ENCODE measurements at places on chromosomes 12 and 14. TPM values are rescaled to one million over a fixed set of nuclear protein-coding genes. Genes with fewer than 3 reads are reported as not detected.

Gene KRT73
- not detected for total RNA-seq

Gene EXOC5
- 61.4 TPM for total RNA-seq

Gene PTCSC3
- total RNA-seq = not detected

Gene FZD10
- total RNA-seq = 1.2 TPM

DNA sequence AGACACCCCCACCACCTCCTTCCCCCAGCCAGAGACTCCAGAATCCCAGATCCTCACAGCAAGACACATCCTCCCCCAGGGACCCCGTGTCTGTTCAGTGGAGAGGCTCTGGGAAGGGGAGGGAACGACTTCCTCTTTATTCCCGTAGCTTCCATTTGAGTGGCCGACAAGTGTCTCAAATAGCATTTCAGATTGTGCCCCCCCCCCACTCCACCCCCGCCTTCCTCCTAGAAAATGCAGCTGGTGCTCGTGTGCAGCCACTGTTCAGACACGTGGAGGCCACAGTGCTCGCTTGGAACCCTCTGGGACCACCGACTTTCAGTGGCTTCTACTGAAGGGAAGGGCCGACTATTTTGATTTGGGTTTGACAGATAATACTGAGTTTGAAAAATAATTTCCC is 14.3 kb downstream of the PPP2R5C start:
- no peak for DNase-seq

- no peak for DNase-seq
Observed at GRCh38 chr12:19613051-19613535, 173.8 kb downstream of the AEBP2 start.

DNA sequence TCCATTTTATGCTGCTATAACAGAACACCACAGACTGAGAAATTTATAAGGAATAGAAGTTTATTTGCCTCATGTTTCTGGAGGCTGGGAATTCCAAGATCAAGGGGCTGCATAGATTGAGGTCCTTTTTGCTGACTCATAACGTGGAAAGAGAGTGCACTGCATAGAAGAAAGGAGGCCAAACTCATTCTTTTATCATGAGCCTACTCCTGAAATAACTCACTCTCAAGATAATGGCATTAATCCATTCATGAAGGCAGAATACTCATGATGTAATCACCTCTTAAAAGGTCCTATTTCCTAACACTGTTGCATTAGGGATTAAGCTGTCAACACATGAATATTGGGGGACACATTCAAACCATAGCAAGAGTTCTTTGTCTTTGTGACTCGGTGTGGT is 60.0 kb upstream of the FBXO33 start:
- no peak for DNase-seq

DNA sequence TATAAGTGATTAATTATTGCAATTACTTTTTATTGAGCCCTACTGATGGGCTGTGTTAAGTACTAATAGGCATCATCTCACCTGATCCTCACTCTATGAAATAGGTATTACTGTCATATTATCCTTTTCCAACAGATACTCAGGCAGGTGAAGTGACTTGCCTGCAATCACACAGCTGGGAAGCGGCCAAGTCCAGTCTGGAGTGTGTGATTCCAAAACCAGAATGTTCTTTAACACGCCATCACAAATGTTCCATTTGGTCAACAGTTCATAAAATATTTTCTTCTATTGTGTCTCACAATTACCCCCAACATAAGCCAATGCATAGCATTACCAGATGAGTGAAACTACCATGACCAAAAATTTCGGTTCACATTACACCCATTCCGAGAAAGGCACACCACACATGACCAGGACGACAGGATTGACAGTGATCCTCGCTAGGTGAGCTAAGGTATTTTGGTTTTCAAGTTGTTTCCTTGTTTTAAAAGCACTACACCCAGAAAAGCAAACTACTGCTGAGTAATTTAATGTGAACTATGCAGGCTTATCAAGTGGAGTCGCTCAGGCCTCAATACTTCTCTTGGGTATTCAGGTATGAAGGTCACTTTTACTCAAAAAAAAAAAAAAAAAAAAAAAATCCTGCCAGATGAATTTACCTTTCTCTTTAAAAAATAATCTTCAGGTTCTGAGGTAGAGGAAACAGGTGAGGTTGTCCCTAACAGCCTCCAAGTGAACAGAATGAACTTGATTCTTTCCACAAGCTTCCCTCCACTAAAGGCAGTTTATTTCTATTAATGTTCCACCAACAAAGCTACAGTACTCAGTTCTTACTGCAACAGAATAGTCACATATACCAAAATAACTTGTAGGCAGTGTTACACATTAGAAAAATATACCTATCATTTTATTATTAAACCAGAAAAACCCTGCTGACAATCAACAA is 2.4 kb downstream of the VPS37B start:
- DNase-seq = no peak

DNA sequence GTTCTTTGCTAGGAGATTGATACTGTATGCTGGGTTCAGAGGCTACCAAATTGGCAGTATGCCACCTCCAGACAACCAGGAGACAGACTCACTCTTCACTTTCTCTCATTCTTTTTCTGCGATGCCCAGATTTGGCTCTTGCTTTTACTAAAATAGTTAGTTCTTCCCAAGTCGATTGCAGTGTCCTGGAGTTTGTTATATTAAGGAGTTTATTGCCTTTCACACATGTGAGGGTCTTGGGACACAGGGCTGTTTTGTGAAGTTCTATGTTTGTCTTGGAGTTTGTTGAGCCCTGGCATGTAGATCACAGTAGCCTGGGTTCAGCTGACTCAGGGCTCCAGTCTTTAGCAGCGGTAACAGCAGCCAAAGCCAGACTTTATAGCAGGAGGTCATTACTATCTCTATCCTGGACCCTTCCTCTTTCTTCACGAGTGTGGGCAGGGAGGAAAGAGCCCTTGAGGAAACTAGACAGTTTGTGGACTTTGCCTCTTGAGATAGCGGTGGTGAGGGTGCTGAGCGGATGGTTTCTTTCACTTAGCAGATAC is 1.6 kb downstream of the MLEC start:
- no peak for DNase-seq

DNA sequence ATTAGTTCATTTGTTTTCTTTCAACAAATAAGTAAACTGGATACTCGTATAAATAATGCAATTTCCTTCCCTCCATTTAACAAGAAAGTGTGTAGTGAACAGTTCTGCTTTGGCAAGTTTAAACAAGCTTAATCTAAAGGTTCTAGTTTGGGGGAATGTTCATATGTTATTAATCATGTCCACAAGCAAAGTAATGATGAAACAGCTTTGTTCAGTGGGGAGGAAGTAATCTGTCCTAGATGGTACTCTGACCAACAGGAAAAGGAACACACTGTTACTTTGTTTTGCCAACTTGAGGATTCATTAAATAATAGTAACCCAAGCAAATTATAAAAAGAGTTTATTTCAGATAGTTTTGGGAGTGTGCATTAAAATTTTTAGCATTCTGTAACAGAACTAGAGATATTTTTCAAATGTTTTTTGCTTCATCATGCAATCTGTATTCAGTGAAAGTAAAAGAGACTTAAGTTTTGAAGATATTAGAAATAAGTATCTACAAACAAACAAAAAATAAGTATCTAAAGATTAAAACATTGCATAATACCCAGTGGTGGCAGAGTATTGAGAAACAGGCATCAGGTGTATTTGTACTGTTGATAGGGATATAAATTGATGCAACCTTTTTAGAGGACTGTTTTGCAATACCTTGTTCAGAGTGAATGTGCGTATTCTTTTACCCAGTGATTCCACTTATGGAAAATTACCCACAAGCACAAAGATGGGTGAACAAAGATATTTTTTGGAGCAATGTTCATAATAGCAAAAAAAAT is 61.1 kb downstream of the RAB35 start:
- no peak for DNase-seq

DNA sequence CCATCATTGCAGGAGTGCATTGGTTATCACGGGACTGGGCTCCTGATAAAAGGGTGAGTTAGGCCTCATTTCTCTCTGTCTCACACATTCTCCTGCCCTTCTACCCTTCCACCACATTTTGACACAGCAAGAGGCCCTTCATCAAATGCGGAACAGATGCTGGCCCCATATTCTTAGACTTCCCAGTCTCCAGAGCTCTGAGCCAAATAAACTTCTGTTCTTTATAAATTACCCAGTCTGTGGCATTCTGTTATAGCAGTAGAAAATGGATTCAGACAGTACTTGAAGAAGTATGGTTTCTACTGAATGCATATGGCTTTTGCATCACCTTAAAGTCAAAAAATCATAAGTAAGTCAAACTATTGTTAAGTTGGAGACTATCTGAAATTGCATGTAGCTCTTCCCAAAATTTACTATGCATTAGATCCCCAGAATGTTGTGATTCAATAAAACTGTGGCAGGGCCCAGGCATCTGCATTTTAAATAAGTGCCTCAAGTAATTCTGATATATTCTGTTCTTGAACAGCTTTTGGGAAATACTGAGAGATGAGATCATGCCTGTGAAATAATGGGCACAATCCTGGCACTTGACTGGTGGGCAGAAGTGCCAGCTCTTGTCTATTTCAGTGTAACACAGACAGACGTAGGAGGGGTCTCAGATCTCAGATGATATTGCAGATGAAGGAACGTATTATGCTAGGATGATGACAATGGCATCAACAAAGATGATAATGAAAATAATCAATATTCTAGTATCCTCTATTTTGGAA is 68.2 kb downstream of the E2F7 start:
- DNase-seq = no peak

DNA sequence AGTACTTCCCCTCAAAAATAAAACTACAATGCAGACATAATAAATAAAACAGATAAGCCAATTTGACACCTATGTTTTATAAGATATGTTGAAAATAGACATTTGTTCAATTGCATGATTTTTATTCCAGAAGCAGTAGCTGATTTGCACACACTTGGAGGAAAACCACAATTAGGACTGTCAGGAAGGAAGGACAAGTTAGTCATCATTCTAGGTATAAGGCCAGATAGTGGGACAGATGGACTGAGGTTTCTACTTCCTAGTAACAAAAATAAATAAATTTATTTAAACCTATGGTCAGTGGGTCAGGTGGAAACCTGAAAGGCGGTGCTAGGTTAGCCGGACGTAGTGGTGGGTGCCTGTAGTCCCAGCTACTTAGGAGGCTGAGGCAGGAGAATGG is 141.8 kb upstream of the RASSF8 start:
- DNase-seq = no peak

DNA sequence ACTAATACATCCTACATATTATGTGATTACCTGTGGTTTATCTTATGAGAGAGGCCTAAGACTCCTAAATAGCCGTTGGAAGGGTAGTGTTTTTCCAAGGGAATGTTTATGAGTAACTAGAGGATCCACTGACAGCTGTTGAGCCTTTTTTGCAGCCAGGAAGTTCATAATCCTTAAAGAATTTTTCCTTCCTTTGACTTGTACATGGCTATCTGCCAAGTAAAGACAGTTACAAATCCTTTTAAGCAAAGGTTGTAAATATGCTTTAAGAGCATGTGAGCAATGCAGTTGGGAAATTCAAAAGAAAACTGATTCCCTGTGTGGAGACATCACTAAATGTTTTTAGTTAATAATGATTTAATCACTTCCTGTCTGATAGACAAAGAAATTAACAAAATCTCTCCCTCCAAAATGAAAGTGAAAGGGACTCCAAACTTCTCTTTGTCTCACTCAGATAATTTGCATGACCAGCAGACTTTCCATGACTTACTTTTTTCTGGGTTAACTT is 333.8 kb downstream of the PDZRN4 start:
- DNase-seq = no peak

- DNase-seq = no peak
Observed at GRCh38 chr12:116864371-116865160, 16.7 kb downstream of the HRK start.

DNA sequence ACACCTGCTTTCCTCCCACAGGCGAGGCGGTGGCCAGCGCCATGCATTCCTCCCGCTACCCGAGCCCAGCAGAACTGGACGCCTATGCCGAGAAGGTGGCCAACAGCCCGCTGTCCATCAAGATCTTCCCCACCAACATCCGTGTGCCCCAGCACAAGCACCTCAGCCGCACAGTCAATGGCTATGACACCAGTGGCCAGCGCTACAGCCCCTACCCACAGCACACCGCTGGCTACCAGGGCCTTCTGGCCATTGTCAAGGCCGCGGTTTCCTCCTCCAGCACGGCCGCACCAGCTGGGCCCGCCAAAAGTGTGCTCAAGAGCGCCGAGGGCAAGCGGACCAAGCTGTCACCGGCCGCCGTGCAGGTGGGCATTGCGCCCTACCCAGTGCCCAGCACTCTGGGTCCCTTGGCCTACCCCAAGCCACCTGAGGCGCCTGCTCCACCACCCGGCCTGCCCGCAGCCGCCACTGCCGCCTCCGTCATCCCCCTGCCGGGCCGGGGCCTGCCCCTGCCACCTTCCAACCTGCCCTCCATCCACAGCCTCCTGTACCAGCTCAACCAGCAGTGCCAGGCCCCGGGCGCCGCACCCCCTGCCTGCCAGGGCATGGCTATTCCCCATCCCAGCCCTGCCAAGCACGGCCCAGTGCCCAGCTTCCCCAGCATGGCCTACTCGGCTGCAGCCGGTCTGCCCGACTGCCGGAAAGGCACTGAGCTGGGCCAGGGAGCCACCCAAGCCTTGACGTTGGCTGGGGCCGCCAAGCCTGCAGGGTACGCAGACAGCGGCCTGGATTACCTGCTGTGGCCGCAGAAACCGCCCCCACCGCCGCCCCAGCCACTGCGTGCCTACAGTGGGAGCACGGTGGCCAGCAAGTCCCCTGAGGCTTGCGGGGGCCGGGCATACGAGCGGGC is 54.6 kb downstream of the FAM222A start:
- DNase-seq = peak; percentile 57
